ENCODE measurements at places on chromosomes 4 and X.

GRCh38 chr4:79638735-79639134, 230.7 kb upstream of the GK2 start:
- DNase-seq: no peak

GRCh38 chr4:58113126-58113525, 1002.9 kb upstream of the IGFBP7 start:
- no peak for DNase-seq

DNA sequence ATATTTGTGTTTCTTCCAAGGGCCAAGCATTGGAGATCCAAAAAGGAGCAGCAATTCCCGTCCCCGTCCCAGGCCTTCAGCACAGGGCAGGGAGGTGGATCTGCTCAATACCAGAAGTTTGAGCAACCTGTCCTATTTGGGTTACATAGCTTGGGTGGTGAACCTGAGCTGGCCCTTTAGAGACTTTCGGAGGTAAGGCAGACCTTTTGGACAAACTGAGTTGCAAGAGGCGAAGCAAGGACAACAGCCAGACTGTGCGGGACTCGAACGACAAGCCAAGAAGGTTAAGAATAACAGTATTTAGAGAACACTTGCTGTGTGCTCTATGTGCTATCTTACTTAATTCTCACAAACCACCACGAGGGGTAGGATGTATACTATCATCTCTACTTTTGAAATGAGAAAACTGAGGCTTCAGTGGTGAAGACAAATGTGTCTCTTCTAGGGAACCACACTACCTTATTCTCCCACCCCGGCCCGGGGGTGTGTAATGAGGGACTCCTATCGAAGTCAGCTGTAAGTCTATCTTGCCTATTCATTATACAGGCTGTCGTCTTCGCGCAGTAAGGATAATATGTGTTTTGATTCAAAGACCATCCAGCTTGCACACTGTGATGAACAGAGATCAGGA, 1.3 kb downstream of the NOP14 start:
- no peak for DNase-seq

GRCh38 chr4:106422766-106423165, 54.2 kb upstream of the GIMD1 start:
- DNase-seq: no peak

GRCh38 chr4:88628746-88629145, 36.5 kb downstream of the HERC3 start:
- no peak for DNase-seq

- DNase-seq: no peak
These were observed 89.7 kb downstream of the LINC00632 start for GRCh38 chrX:140799216-140799615.

DNA sequence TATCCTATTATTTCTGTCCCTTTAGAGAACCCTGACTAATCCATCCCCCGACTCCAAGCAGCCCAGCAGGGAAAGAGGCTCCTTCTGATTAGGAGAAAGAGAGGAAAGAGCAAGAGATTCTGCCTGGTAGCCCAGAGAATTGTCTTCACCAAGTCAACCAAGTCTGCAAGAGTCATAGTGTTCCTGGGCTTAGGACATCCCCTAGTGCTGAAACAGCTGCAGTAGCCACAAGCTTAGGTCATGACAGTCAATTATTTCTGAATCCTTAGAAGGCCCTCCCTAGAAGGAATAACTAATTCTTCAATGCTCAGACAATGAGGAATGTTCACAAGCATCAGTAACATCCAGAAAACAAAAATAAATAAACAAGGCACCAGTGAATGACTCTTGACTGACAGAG, 480.3 kb upstream of the GRIA3 start:
- no peak for DNase-seq

DNA sequence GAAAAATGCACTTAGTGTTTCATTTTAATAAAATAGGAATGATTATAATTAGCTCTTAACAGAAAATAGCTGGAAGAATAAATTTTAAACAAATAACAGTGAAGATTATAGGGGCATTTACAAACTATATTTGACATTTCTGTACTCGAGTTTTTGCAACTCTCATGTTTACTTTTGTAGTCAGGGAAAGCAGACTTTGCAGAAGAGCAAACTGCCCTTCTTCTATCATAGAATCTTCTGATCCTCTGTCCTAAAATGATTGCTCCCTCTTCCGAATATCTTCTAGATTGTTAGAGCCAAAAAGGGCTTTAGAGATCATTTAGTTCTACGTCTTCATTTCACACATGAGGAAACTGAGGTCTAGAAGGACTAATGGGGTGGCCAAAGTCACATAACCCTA, 219.0 kb downstream of the RELL1 start:
- DNase-seq: no peak

GRCh38 chr4:8537041-8537461, 43.1 kb upstream of the GPR78 start:
- DNase-seq: peak; percentile 11

DNA sequence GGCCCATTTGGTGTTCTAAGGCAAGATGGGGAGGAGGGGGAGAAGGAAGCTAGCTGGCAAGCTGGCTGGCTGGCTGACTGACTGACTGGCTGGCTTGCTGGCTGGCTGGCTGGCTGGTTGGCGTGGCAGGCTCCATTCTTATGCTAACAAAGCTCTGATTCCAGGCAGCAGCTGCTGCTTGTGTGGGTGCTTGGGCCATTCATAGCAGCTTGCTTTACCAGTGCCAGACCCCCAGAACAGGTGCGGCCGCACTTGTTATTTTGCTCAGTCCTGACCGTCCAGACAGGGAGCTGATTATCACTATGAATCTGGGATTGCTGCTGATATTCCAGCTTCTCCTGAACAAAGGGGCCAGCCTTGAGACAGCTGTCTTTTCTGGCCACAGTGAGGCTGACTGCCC, 131.2 kb upstream of the PAK3 start:
- DNase-seq: peak; percentile 37

DNA sequence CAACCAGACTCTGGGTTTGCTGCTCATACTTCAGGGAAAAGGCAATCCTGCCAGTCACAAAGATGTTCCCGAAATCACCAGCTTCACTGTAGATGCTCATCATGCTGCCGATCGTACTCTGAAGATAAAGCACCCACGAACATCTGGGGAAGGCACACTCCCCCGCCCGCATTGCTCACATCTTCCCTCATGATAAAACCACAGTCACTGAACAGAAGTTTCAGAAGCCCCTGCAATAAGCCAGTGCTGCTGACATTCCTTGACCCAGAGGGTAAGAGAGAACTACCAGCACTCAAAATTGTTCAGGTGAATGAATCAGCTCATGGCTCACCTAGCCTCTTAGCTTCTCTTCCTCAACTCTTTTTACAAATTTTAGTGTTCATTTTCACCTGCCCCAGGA, 43.1 kb downstream of the SRPX2 start:
- no peak for DNase-seq

- no peak for DNase-seq
These were observed 1460.6 kb upstream of the PCDH7 start for GRCh38 chr4:29259556-29259955.

GRCh38 chr4:72016011-72016410, 15.8 kb upstream of the NPFFR2 start:
- no peak for DNase-seq

DNA sequence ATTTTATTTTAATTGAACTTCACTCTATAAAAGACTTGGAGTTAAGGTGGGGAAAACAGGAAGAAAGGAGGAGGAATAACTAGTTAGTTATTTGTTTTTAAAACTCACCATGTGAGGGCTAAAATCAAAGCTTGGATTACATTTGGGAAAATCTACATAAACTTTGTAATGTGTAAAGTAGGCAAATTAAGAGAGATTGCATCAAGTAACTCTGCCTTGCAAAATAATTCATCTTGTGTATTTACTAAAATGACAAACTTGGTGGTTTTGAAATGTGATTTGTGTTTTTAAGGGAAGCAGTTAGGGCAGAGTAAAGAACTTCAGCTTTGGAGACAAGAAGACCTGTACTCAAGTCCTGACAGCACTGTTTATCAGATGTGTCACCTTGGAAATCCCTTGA, 43.3 kb upstream of the RASSF6 start:
- DNase-seq: no peak

- DNase-seq: no peak
These were observed 482.4 kb downstream of the NAF1 start for GRCh38 chr4:162684371-162684700.

DNA sequence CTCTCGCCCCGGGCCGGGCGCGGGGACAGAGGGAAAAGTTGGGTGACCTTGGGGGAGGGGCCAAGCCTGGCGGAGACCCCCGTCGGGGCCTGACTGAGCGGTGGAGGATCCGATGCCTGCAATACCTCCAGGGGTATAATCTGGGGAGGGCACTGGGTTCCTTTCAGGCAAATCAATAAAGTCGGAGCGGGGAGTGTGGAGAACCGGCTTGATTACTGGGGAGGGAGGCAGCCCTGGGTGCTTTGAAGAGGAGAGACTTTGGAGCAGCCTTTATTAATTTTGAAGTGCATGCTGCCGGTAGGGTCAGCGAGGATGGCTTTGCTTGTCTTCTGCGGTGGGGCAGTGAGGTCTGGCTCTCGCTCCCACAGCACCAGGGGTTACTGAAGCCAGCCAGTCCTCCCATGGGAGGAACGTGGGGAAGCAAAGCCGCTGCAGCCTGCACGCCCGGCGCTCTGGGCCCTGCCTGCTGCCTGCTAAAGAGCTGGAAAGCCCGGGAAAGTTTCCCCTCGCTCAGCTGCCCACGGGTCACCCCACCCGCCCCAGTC, 403 bp upstream of the LGI2 start:
- peak; percentile 30 for DNase-seq

DNA sequence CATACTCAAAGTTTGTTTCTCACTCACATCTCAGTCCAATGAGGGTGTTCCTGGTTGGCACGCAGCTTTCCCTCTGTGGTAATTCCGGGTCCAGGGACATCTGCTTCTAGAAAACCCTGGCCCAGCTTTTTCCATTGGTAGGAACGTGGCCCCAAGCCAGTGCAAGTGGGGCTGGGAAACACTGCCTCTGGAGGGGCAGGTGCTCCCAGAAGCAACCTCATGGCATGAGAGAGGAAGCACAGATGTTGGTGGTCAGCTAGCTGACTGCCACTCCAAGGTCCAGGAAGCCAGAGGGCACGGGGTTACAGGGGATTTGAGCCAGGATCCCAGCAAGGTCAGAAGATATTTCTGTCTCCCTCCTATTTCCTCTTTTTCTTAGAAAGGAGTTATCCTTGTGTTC, 47.5 kb downstream of the DCTD start:
- DNase-seq: no peak

DNA sequence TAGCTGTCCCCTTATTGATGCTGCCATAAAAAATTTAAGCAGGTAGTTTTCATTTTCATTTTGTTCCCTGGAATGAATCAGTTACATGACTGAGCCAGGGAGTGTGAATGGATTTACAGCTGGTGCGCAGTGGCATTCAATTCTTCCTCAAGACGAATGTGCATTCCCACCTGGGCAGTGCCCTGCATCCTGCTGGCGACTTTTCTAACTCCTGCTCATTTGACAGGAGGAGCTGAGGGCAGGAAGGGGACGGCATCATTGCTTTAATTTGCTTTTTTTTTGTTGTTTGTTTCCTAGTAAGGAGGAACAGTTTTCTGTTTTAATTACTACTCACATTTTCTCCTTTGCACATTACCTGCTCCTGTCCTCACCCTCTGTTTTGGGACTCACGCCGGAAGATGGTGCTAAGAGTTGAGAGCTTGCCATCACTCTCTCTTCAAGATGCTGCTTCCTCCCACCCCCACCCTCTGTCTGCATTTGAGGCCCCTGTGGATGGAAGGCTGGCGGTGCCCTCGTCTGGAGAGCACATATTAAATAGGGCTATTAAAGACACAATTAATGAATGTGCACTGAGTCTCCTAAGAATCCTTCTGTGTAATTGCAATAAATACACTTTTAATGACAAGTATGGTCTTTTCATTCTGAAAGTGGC, 35.8 kb downstream of the PSAPL1 start:
- no peak for DNase-seq

DNA sequence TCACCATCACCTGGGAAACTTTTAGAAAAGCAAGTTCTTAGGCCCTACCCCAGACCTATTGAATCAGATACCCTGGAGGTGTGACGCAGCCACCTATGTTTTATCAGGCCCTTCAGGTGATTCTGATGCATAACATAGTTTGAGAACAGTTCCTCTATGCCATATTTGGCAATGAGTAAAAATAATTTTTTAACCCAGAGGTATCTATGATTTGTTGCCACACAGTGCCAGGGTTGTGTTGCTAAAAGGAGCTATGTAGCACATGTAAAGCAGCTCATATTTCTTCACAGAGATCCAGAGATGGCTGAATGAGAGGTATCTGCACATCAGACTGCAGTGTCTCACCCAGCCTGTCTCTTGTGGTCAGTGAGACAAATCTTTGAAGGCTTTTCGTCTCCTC, 85.3 kb downstream of the PTPN13 start:
- DNase-seq: no peak

DNA sequence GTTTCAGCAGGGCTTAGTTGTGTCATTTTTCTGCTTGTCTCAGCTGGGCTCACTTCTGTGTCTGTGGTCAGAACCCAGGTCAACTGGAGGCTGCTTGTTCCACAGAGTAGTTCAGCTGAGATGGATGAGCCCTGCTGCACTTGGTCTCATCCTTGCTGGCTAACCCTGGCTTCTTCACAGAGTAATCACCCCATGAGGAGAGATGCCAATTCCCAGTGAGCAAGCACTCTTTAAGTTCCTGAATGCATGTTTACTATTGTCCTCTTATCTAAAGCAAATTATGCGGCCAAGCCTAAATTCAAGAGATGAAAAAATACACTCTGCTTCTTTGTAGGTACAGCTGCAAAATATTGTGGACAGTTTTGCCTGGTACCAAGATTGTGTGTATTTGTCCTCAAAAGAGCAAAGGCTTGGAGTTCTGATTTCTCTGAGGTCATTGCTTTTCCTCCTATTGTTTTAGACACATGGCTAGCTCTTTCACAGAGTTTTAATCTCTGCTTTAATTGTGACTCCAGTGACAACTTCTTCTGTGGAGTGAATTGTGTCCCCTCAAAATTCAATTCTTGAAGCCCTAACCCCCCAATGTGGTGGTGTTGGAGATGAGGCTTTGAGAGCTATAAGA, 236.6 kb upstream of the ANKRD50 start:
- DNase-seq: no peak

GRCh38 chr4:8016527-8016926, 76.9 kb upstream of the AFAP1 start:
- DNase-seq: no peak

- no peak for DNase-seq
These were observed 334.4 kb upstream of the FSTL5 start for GRCh38 chr4:162498168-162498567.

- no peak for DNase-seq
These were observed 1148.5 kb upstream of the DIAPH2 start for GRCh38 chrX:95536111-95536510.
